ENCODE measurements at places on chromosomes 7 and 10.

GRCh38 chr10:44818701-44819127 is 92.4 kb upstream of the TMEM72 start:
- no peak for DNase-seq

DNA sequence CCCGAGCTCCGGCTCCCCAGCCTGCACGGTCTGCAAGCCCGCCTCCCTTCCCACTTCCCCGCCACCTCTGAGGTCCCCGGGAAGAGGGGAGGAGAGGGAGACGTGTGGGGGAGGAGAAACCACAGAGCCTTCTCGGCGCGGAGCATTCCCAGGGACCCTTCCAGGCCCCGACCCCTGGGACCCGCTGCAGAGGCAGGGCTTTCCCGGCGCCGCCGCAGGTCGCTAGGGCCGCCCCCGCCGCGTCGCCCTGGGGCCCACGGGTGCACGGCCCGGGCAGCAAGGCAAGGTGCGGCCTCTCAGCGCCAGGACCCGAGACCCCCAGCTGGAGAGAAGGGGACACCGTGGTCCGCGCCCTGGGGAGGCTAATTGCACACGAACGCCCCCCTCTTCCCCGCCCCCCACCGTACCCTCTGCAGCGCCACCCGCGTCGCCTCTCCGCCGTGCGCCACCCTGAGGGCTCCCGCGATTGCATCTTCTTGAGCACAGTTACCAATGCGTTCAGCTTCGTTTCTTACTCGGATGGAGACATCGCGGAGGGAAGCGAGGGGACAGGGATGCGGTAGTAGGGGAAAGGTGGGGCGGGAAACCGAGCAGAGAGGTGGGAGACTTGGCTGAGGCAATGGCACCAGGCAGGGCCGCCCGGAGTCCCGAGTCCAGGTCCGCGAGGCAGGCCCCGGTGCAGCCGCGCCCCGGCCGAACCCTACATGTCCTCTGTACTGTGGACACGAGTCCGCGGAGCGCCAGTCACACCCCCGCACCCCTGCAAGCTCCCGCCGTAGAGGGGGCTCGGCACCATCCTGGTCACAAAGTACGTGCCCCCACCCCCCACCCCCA is 28.9 kb downstream of the SKIDA1 start:
- DNase-seq: peak; percentile 71

DNA sequence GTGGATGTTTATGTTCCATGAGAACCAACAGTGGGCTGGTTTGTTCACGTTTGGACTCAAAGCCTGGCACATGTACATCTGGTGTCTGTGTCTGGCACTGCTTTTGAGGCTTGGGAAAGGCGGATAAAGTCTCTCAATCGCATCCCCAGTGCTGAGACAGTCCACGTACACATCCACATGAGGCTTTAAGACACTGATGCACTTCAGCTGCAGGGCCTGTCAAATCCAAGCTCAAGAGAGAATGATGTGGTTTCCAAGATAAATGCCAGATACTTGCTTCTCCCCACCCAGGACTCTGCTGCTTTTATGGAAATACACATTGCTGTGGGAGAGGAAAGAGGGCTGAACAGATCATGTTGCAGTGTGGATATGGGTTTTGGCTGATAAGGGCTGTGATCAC is 178.4 kb downstream of the ADARB2 start:
- DNase-seq: no peak

- DNase-seq: no peak
These were observed 224.8 kb downstream of the RPS24 start for GRCh38 chr10:78258323-78259030.
